ENCODE measurements at places on chromosomes 4 and X.

DNA sequence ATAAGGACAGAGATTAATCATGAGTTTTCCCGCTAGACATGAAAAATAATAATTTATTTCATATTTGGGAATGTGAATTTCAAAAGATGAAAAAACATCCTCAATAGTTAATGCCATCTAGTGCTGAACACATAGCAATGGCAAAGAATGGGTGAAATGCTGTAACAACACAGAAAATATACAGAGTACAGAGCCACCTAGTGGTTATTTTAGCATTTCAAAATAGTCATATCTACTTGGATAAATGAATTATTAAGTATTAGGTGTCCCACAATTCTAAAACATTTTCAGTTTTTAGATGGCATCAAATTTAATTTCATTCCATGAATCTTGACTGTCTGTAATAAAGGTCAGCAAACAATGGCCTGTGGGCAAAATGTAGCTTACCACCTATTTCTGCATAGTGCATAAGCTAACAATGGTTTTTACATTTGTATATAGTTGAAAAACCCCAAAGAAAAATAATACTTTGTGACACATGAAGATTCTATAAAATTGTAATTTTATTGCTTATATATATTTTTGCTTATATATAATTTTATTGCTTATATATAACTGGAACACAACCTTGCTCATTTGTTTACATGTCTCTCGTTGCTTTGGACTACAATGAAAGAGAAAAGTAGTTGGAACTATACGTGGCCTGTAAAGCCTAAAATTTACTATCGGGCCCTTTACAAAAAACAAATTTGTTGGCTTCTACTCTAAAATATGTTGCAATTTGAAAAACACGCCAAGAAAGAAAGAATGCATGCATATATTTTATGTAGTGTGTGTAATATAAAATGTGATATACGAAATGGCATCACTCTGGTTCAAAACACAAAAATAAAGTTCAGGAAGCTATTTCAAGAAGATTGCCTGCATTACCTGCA is 99.1 kb upstream of the FAM47C start:
- no peak for DNase-seq

DNA sequence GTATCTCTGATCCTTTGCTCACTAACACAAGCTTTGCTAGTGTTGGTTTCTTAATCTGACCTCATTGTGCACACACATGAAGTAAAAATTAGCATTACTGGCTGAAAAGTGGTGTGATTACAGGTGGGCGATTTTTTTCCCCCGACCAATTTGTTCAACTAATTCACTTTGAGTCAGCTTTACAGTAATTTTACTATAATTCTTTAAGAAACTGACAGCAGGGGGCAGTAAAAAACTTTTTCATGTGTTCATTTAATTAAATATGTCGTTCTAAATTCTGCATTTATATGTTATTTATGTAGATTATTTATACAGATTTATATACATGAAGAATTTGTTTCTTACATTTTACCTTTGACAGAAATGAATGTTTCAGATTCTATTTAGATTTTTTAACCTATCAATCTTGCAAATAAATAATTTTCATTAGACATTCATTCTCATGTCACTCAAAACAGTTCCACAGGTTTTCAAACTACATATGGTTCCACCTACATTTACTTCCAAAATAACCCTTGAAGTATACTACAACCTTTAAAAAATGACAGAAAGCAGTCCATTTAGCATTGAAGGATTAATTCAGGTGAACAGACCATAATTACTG is 17.5 kb downstream of the PALLD start:
- no peak for DNase-seq

DNA sequence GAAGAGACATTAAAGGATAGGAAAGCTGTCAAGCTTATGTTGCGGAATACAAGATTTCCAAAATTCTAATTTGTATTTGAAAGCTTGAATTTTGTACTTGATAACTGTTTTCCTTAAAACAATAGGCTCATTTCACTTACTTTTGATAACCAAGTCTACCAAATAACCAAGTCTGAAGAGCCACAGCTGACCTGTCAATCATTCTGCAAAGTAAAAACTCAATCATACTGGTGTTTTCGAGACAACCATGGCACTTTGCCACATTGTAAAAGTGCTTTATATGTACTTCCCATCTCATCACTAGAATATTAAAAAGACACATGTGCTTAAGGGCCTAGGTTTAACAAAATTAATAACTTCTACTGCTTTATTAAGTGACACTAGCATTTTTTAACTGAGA is 47.9 kb downstream of the LEF1 start:
- no peak for DNase-seq

GRCh38 chr4:11436084-11436483 is 7.4 kb upstream of the HS3ST1 start:
- DNase-seq, result no peak

- no peak for DNase-seq
Measured at GRCh38 chr4:165548702-165549101, 169.9 kb downstream of the CPE start.

Data from CD4-positive, alpha-beta T cell treated with Interleukin-15 for 1 hour (primary cell).